ENCODE measurements at places on chromosomes 5 and 9. TPM values are rescaled to one million over a fixed set of nuclear protein-coding genes. Genes with fewer than 3 reads are reported as not detected.

Gene FLT4
- total RNA-seq: 5.5 TPM

Gene DDX4
- total RNA-seq: not detected

Gene CNTLN
- 3.8 TPM for total RNA-seq

Gene MEF2C
- 46.7 TPM for total RNA-seq

Gene AIF1L
- total RNA-seq: 22.2 TPM

Gene IL5
- total RNA-seq: not detected

Gene SPATA6L
- total RNA-seq: 0.38 TPM

Gene GALNT12
- 0.54 TPM for total RNA-seq

Gene ITK
- total RNA-seq: 0.51 TPM

Gene FANCG
- total RNA-seq: 4.2 TPM

Gene C5orf22
- total RNA-seq: 19.4 TPM

Gene PHF2
- 28.7 TPM for total RNA-seq

Gene OR1J2
- not detected for total RNA-seq

Gene CAMK4
- 0.11 TPM for total RNA-seq

Gene MVB12B
- total RNA-seq: 12.7 TPM

Gene TNFSF15
- total RNA-seq: 0.08 TPM

Gene CAVIN4
- 79.3 TPM for total RNA-seq

Gene TNC
- 0.57 TPM for total RNA-seq

Gene MARCOL
- not detected for total RNA-seq

Gene LRRC70
- total RNA-seq: 1.0 TPM

Gene MLANA
- total RNA-seq: not detected

Gene ECSCR
- total RNA-seq: 21.4 TPM

Gene FGD3
- total RNA-seq: 3.0 TPM

Gene SOWAHA
- total RNA-seq: 0.27 TPM

Gene FOXI1
- total RNA-seq: not detected

Gene ADAMTS2
- total RNA-seq: 3.7 TPM

Gene SLC6A7
- not detected for total RNA-seq

Gene UNC5A
- 0.08 TPM for total RNA-seq

Gene PTRH1
- 14.2 TPM for total RNA-seq

Gene TTLL11
- 5.0 TPM for total RNA-seq

Gene ERGIC1
- total RNA-seq: 74.8 TPM

Gene CCDC180
- 1.7 TPM for total RNA-seq

Gene ENHO
- 0.51 TPM for total RNA-seq

Measured in Right ventricle myocardium inferior (tissue), 1 donor.